ENCODE measurements at places on chromosomes 2 and 18.
A peak's percentile ranks its signal among the peaks of the same experiment; 100 is the strongest.

GRCh38 chr2:11720752-11721151 lies 25.7 kb upstream of the LPIN1 start:
- no peak for DNase-seq

- no peak for DNase-seq
These were observed 260.0 kb downstream of the GULP1 start for GRCh38 chr2:188551671-188552070.

GRCh38 chr18:49784427-49785185 lies 28.7 kb downstream of the ACAA2 start:
- DNase-seq = no peak

DNA sequence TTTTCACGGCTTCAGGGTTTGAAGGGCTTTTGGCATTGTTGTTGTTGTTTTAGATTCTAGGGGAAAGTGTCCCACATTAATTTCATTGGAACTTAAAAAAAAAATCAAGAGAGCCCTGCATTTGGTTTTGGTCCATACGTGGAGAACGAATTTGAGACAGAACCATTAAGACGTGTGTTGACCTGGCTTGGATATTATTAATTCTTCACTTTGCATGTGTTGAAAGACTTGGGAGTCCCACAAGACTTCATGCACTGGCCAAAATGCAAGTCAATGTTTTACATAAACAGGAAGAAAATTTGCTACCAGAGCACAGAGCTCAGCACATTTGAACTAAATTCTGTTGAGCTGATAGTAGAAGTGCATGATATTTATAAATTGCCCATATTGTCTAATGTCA lies 761.2 kb upstream of the ACVR2A start:
- DNase-seq = no peak

DNA sequence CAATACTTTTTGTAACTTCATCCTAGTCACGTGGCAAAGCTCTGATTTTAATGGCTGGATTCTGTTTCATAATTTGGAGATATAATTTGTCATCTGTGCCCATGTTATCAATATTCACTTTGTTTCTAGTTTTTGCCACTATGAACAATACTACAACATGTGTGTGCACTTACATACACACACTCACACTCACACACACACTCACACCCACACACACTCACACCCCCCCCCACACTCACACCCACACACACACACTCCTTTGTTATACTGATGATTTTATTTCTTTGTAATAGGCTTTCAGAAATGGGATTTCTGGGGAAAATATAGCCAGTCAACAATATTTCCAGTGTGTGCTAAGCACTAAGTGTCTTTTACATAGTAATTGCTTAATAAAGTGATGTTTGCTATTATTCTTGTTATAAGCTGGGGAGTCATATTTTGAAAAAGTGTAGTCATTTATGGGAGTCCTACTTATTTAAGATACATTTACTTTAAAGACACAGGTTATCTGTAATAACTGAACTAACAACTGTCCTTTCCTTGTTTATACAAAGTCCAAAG lies 22.8 kb upstream of the ROCK2 start:
- DNase-seq = no peak

DNA sequence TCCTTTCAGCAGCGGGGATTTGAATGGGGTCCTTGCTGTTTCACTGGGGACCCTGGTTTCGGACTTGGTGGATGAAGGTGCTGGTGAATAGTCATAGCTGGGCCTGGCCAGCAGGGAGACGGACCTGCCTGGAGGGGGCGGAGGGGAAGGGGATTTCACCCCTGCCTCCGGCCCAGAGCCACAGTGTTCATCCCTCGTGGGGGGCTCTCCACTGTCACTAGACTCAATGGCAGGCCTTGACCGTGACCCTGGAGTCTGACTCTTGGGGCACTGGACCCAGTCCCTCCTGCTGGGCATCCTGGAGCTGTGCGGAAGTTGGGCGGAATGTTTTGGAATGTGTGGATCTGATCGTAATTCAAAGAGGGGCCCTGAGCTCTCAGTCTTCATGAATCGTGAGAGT lies 113.9 kb upstream of the LYPD1 start:
- no peak for DNase-seq

GRCh38 chr2:121545913-121546312 lies 15.2 kb downstream of the RNU4ATAC start:
- no peak for DNase-seq

DNA sequence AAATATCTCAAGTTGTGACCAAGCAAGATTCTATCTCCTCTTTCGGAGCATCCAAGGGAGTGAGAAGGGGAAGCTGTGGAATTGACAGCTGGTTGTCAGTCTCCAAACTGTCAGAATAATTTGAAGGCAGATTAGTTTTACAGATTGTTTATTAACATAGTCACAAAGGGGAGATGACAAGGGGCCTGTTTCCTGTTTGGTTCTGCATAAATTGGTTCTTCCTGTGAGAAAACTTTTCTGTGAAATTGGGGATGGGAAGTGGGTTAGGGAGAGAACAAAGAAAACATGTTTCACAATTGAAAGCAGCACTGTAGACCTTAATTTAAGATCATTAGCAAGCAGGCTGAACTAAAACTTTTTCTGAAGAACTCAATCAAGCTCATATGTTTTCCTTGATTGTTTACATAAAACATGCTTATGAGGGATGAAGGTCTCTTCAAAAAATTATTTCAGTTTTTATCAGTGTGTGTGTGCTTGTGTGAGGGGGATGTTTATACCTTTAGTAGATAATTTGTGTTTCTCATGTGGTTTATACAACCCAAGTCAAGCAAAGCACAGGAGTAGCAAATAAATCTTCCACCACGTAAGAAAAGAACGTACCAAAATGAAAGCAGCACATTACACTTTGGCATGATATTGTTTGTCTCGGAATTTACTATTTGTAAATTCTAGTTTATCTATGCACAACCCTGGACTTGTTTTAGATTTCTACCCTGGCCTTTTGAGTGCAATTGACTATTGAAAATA lies 604.9 kb upstream of the CDH2 start:
- DNase-seq = no peak

- DNase-seq = no peak
These were observed 439.7 kb upstream of the FANCL start for GRCh38 chr2:58680755-58681310.

DNA sequence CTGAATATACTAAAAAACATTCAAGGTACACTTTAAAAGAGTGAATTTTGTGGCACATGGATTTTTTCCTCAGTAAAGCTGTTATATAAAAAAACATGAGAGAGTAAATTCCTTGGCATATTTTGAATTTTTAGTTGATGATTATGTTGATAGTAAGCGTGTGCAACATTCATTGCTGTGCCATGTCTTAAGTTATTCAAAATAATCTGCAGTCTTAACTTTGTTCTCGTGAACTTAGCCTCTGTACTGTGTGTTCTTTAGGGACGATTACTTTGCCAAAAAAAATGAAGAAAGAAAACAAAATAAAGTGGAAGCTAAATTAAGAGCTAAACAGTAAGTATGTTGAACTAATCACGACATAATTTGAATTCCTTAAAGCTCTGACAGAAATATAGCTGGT lies 9.6 kb downstream of the SSB start:
- DNase-seq = no peak

DNA sequence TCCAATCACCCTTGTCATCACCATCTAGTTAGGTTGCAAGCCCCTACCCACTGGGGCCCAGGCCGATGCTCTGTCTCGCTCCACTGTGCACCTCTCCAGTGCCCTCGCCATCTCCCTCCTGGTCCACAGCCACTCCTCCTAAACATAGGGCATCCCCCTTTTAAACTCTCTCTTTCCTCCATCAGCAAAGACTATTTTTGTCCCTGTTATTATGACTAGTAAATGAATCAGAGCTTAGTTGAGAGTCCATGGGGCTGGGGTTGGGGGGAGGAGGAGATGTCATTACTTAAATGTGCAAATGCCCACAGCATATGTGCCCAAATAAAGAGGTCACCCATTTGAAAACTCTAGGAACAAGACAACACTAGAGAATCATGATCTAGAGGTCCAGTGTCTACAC lies 167.4 kb downstream of the TRABD2A start:
- no peak for DNase-seq

DNA sequence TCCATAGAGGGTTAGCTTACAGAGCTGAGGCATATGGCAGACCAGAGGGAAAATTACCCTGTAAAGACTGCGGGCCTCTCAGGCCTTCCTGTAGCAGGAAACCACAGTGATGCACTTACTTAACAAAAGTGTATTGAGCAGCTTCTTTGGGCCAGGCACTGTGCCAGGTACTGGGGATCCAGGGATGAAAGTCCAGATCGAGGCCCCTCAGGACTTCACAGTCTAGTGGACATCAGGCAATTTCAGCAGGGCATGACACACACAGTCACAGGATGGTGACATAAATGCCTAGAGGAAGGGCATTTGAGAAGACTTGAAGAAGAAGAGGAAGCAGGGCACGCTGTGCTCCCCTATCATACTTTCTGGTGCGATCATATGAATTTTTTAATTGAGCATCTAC lies 71.7 kb downstream of the MARCO start:
- no peak for DNase-seq

GRCh38 chr2:181231151-181231550 lies 226.0 kb upstream of the ITGA4 start:
- DNase-seq = no peak

GRCh38 chr2:204611017-204611631 lies 65.8 kb downstream of the PARD3B start:
- no peak for DNase-seq

DNA sequence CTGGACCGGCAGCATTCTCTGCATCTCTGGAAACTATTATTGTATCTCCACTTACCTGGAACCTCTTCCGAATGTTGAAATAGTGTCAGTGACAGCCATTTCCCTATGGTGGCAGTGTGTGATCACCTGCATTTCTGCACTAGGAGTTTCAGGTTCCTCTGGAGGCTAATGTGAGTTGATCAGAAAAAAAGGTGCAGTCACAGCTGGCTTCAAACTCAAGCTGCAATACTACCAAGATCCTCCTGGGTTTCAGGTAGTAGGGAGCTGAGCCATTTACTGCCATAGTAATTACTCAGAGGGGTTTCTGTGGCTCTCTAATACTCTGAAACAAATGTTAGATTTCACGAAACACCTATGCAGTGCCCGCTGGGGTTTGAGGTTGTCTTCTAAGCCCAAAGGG lies 183.5 kb upstream of the OSR1 start:
- no peak for DNase-seq

DNA sequence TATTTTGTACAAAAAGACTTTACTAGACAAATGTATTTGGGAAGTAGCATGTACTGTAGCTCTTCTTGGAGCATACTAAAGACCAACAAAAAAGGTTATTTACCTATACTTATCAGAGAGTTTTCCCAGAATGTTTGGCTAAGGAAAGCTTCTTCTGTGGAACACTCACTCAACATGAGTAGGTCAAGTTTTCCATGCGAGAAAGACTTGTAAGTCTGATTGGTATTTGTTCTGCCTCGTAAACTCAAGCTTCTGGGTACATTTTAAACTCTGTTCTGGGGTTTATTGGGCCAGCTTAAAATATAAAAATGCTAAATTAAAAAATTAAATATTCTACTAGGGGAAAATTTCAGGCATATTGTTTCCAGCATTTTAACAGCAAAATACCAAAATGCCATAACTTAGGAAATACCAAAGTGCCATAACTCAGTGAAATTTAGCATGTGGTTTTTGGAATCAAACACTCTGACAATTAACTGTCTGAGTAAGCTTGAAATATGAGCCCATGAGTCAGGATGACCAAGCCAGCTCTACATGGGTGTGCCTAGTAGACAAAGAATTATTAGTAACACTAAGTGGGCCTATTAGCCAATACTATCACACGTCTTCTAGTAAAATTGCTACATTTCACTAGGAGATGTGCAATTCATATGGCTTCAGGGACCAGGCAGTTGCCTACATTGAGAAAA lies 47.3 kb upstream of the SERPINE2 start:
- DNase-seq = no peak

DNA sequence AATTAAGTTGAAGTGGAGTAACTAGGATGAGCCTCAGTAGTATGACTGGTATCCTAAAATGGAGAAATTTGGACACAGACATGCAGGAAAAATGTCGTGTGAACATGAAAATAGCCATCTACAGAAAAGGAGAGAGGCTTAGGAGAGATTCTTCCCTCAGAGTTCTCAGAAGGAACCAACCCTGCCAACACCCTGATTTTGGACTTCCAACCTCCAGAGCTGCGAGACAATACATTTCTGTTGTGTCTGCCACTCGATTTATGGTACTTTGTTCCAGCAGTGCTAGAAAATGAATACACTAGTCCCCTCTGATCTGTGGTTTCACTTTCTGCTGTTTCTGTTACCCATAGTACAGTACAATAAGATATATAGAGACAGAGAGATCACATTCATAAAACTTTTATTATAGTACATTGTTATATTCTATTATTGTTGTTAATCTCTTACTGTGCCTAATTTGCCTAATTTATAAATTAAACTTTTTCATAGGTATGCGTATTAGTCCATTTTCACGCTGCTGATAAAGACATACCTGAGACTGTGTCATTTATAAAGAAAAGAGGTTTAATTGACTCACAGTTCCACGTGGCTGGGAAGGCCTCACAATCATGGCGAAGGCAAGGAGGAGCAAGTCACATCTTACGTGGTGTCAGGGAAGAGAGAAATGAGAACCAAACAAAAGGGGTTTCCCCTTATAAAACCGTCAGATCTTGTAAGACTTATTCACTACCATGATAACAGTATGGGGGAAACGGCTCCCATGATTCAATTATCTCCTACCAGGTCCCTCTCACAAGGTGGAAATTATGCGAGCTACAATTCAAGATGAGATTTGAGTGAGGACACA lies 41.3 kb downstream of the PLEKHA3 start:
- DNase-seq = no peak

DNA sequence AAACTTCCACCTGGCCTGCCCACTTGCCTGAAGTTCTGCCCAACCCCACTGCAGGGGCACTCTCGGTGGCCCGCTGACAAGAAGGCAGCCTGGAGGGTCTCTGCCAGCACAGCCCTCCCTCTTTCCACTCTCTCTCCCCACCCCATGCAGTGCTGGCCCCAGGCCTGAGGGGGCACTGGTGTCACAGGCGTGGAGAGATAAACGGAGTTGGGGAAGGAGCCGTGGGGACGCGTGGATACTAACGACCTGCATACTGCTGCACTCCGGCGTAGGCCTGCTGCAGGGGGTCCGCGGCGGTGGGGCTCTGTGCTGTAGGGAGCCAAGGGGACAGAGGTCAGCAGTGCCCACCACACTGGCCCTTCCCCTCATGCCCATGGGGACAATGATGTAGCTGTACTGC lies 299.3 kb downstream of the CELF4 start:
- peak; percentile 26 for DNase-seq

- DNase-seq = no peak
These were observed 18.7 kb downstream of the PCARE start for GRCh38 chr2:29055601-29056000.

DNA sequence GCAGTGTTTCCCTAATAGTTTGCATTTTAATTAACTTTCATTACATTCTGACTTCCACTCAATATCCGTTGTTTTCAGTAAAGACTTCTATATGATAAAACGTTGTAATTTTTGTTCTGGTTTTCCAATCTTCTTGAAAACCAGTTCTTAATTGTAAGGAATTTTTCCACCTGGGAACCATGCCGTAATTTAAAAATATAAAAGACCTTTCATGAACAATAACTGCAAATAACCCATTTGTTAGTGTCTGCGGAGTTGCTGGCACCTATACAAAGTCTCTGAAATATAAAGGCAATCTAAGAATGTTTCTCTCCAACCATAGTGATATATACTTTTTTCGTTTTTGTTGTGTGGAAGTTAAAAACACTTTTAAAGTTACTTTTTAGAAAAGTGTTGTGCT lies 7.7 kb upstream of the SATB2 start:
- DNase-seq = no peak
